ENCODE measurements at places on chromosomes 3 and 15.

GRCh38 chr3:194237110-194237509 is 101.2 kb downstream of the HES1 start:
- DNase-seq = no peak

- DNase-seq = no peak
These were observed 61.6 kb downstream of the CMSS1 start for GRCh38 chr3:99879275-99879674.

DNA sequence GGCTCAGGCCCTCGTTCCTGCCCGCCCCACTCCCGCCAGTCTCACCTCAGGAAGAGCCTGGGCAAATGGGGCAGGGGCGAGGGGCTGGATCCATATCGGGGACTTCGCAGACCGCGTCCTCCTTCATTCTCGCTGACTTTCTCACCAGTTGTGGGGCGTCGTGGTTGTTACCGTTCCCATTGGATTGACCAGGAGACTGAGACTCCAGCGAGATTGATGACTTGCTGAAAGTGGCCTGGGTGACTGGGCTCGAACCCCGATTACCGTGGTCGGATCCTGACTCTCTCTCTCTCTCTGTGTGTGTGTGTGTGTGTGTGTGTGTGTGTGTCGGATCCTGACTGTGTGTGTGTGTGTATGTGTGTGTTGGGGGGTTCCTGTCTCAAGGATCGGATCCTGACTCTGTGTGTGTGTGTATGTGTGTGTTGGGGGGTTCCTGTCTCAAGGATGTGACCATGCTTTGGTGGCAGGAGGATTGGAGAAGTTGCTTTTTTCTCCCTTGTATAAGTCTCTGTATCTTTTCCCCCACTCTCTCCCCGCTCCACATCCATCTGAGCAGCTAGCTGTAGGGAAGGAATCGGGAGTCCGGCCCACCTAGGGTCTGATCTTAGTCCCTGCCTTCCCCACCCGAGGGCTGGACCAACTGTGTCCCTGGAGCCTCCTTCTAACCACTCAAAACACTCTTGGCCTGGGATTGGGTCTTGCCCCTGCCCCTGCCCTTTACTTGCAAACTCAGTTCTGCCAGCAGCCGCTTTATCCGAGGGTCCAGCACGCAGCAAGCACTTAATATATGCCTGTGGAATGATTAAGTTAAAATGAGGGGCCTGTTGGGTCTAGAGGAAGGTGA is 603 bp downstream of the PLEKHO2 start:
- DNase-seq = no peak

GRCh38 chr15:50235794-50236193 is 29.7 kb downstream of the HDC start:
- no peak for DNase-seq

DNA sequence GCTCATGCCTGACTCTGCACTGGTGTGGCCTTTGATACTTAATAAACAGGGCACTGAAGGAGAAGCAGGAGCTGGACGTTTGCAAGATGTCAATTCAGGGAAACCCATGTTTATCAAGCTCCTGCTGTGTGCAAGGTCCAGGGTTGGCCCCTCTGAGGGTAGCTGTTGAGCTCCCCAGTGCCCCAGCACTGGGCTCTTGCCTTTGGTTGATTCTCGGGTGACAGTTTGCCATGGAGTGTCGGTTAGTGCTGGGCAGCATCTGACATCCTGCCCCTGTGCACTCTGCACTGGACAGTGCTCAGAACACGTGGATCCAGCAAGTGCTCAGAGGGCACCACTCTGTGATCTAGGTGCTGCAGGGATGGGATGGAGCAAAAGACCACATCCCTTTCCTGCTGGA is 7.3 kb downstream of the HDAC11 start:
- no peak for DNase-seq

GRCh38 chr3:58131101-58131825 is 79.5 kb downstream of the DNASE1L3 start:
- DNase-seq = no peak

DNA sequence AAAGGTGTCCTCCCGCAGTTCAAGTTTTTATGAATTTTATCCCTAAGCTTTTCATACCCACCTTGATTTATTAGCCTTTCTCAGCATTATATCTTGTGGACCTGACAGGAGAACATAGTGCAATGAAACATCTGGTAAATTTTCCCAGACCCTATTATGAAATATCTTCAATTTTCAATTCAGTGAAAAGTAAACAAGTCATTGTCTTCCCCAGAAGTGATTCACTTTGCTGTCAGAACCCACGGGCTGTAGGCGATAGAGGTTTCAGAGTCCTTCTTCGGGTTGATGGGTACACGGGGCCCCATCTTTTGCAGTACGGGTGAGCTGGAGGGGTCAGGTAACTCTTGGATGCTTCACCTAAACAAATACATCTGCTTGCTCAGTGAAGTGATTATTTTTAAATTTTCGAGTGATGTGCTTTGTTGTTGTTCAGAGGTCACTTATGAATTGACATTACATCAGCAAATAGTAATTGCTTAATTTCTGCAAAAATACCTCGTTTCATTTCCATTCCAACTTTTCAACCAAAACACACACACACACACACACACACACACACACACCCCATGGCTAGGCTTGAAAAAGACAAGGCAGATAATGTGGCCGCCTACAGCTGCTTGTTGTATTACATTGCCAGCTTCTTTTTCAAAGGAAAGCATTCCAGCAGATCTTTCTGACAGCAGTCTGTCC is 102.9 kb downstream of the SEMA6D start:
- no peak for DNase-seq

DNA sequence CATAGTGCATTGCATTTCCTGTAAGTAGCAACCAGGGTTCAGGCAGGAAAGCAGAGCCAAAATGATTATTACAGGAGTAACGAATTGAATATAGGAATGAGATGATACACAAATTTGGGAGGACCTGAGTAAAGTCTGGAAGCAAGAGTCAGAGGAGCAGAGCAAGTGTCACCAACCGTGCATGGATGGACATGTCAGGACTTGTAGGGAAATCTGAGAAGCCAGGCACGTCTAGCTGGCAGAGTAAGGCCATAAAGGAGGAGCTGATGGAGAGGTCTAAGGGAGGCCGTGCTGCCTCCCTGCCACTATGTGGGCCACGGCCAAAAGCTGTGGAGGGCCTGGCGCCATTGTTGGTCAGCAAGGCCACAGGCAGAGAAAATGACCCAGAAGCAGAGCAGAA is 22.4 kb downstream of the GJD2 start:
- DNase-seq = no peak

All from T-helper 9 cell (primary cell).